ENCODE measurements at places on chromosomes 7 and 10. TPM values are rescaled to one million over a fixed set of nuclear protein-coding genes. Genes with fewer than 3 reads are reported as not detected.

HTR5A gene
- not detected for total RNA-seq

SFTPA1 gene
- not detected for total RNA-seq

FOXP2 gene
- 13.7 TPM for total RNA-seq

FAM25G gene
- not detected for total RNA-seq

ANKRD7 gene
- total RNA-seq = 0.22 TPM

PDK4 gene
- 23.1 TPM for total RNA-seq

FAS gene
- total RNA-seq = 10.7 TPM

GPR15LG gene
- total RNA-seq = not detected

PLPP4 gene
- 0.20 TPM for total RNA-seq

ZWINT gene
- 7.7 TPM for total RNA-seq

DNA sequence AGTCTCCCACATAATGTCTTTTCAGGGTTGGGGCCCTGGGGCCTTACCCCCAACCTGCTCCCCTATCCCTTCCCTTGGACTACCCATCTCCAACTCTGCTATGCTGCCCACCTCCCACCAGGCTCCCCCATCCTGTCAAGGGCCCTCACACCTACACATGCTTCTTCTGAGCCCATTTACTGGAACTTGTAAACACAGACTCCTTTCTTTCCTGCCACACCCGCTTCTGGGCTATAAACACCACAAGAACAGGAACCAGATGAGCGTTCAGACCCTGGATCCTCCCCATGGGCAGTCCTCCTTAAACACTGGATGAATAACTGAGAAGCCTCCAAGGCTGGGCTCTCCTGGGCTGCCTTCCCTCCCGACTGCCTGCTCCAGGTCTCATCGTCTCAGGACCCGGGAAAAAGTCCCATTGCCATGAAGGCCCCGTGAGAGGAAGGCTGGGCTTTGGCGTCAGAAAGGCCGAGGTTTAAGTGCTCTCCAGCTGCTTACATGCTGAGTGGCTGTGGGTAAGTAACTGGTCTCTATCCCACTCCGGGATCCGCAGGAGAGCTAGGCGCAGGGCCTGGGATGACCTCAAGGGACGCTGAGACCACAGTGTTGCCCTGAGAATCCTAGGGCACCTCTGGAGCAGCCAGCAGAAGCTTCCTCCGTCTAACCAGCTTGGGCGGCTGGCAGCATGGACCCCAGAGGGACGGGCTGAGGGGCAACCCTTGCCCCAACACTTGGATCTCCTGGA is 15.6 kb upstream of the CRHR2 start:
- DNase-seq = no peak

DNA sequence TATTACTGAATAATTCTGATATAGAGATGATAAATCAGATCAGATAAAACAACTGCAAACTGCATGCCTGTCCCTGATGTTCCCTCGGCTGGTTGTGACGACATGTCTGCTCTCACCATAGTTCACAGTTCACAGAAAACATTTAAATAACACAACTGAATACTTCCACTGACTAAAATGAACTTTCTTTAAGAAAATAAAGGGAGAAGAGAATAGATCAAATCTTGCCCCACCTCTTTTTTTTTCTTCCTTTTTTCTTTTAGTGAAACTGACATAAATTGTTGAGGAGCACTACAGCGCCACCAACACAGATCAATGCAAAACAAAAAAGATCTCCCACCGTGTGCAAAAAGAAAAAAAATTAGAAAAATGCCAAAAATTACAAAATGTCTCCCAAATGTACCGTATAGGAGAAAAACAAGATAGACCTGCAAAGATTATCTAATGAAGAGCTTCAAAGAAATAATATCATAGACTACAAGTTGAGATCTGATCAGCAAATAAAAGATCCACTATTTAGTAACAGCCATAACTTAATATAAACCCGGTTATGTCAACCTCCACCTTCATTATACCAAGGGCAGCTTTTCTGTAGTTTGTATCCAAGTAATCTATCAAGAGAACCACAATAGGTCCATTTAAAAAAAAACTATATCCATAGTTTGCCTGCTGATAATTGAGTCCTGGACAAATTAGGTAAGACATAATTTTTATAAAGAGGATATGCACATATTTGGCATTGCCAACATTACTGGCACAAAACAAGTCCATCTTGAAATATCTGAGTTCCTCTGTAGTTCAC is 30.7 kb upstream of the EPC1 start:
- peak; percentile 81 for DNase-seq

DNA sequence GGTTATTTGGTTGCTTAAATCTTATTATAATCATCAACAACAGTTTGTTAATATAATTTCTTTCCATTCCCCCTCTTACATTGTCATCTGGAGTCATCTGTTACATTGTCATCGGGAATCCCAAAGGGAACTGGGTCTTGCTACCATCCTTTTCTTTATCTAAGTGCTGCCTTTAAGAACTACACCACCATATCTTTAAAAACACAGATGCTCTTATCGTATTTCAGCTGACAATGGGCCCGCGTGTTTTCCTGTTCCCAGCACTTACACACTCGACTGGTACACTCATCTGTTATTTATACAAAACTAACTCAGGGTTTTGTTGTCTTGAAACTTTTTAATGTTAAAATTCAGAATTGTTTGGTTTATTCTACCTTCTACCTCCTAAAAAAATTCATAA is 256.2 kb upstream of the MGMT start:
- DNase-seq = no peak

- DNase-seq = no peak
These were observed 6.7 kb downstream of the FRA10AC1 start for GRCh38 chr10:93695740-93696139.

DNA sequence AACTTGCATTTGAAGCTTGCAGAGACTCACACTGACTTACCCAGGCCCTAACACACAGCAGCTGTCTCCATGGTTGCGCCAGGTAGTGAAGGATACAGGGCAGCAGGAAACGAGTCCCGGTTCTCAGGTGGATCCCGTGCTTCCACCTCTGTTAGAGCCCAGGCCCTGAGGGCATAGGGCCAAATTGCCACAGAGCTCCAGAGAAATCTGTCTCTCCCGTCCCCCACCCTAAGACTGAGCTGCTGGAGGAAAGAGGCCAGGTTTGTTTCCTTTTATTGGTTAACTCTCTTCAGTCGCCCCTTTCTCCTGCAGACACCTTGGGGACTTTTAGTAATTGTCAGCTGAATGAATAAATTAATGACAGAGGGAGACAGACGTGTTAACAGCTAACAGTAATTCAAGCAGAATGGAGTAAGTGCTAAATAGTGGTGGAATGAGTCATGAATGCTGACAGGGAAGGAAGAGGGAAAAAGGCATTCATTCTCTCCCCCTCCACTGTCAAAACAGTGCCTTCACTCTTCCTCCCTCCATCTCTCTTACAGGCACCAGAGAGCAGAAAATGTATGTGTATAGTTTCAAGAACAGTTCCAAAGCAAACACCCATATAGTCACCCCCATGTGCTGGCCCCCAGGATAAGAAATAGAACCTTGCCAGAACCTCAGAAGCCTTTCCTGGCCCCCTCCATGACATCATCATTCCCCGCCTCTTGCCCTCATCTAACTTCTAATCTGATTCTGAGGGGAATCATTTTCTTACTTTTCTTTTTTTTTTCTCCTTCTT is 16.8 kb upstream of the DLG5 start:
- peak; percentile 81 for DNase-seq

- no peak for DNase-seq
These were observed 131.6 kb upstream of the NPY start for GRCh38 chr7:24152356-24152755.

DNA sequence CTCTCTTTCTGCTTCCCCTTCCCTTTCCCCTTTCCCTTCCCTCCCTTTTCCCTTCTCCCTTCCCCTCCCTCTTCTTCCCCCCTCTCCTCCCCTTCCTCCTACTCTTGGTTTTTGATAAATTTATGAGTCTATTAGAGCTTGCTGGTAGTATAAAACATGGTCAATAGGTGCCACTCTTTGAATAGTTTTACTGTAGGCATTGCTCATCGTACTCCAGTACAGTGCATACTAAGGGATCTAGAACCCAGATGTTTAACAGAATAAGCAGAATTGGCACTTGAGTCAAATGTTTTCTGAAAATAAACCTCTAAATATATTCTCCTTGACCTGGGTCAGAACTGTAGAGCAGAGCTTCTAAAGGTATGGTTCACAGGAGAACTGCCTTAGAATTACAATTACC is 126.7 kb downstream of the SORCS3 start:
- DNase-seq = no peak

DNA sequence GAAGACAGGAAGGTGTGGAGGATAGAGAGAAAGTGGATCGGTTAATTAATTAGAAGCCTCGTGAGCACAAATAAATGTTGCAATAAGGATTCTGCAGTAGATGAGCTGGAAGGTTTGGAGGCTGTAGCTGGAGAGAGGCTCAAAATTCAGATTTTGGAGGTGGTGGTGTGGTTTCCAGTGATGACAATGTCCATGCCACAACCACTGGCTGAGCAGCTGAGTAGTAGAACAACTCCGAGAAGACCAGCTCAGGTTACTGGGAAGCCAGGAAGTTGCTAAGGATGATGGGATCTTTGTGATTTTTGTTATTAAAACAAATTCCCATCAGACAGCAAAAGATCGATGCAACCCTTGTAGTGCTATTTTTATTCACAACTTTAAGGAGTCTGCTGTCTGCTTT is 7.7 kb downstream of the SLC26A4 start:
- no peak for DNase-seq

DNA sequence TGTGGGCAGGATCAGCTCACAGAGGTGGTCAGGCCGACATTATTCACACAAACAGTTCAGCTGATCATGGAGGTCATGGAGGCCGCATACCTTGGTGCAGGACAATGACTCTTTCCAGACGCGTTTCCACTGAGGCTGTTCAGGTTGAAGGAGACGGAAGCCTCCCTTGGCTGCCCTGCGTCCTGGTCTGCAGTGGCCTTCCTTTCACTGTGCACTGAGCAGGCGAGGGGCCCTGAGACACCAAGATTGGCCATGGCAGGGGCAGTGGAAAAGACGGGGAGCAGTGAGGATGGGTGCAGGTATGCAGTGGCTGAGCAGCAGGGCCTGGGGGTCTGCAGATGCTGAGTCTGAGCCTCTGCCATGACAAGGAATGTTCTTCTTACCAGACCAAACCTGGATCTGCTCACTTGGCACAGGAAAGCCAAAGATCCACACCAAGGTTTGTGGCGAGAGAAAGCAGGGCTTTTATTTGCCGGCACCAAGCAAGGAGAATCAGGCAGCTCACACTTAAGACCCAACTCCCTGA is 263.3 kb downstream of the GLRX3 start:
- no peak for DNase-seq

- no peak for DNase-seq
These were observed 7.8 kb downstream of the LIPF start for GRCh38 chr10:88672041-88672440.
